Kidney epithelial cell (primary cell): ENCODE measurements at places on chromosomes 3 and 15.

GRCh38 chr15:83612226-83612625 is 41.7 kb upstream of the ADAMTSL3 start:
- DNase-seq = no peak

GRCh38 chr15:67976506-67977073 is 77.5 kb upstream of the PIAS1 start:
- DNase-seq = no peak

DNA sequence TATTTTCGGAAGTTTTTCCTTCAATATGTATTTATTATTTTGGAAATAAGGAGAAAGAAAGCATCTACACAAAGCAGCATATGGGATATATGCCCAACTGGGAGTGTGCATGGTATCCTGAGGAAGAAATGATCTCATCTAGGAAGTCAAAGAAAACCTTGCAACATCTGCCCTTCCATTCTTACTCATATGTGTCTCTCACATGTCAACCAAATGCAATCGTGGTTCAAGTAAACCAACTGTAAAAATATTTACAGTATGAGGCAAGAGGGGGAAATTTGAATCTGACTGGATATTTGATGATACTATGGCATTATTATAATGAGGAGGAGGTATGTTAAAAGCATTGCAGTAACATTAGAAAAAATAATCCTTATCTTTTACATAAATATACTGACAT is 3.2 kb upstream of the SCG3 start:
- no peak for DNase-seq

DNA sequence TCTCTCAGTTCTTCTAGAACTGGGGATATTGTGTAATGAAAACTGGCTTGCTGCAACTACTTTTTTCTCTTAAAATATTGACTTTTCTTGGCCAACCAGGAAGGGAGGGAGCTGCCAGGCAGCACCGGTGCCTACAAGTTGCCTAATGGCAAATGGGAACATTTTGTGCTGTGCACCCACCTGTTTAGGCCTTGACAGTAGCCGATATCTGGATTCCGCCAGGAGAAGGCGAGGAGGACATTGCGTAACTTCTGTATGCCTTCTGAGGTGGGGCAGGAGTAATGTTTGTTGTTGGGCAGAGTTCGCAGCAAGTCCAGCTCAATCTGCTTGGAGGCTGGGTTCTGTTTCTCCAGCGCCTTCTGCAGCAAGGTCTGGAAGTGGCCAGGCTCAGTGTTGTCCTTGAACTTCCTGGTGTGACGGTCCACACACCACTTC is 64.9 kb downstream of the TBC1D2B start:
- no peak for DNase-seq

DNA sequence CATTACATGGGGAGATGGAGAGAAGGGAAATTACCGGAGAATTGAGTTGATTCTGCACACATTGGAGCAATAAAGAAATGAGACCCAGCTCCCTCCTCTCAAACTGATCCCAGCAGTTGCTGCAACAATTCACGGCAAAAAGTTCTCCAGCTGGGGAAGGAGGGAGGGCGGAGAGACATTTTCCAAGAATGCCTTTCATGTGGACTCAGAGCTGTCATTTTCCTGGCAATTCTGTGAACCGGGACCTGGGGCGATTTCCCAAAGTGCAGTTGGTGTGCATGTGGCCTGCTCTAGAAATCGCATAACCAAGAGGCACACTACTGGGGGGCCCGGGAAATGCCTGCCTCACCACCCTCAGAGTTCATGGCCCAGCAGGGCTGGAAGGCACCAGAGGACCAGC is 48.7 kb upstream of the IREB2 start:
- DNase-seq = no peak

DNA sequence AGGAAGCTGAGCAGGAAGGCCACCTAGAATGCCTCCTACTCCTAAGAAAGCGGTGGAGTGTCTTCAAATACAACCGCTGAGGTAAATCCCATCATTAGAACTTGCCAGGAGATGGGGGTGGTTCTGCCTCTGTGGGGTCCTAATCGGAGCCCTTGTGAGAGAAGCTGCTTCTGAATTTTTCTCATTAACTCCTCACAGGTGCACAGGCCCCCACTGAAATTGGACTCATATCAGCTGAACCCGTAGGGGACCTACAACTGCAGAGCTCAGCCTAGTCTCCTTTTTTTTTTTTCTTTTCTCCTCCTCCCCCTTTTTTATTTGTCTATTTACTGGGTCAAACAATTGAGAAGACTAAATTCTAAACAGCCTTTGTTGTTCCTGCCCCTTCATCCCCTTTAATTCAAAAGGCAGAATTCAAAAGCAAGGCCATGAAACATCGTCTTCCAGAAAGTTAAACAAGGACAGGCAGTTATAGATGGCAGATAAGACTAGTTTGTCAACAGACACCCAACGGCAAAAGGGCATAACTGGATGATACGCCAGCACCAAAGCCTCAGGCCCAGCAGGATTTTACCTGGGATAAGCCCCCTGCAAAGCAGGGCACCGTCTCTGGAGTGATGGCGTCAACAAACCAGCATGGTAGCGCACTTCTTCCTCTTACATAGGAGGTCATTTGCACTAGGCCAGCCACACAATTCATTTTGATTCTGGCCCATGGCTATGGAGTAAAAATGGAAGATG is 213.7 kb upstream of the HES1 start:
- DNase-seq = no peak

GRCh38 chr15:63602595-63602994 is 5.4 kb downstream of the FBXL22 start:
- DNase-seq = no peak

DNA sequence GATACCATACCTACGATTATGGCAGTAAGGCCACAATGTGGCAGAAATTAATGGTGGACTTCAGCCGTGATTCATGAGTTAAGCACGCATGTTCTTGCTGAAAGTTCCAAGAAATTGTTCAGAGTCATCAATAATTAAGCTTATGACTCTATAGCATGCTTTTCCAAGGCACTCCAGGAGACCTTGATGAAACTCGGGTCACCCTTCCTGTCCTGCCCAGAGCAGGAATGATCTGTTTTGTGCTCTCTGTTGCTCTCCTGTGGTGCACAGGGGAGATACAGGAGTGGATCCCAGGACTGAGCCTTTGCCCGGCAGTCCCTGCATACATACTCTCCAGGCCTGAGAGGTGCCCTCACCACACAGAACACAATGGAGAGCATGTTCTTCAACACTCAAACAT is 141.6 kb upstream of the SLC2A2 start:
- no peak for DNase-seq

- no peak for DNase-seq
Observed at GRCh38 chr3:105323274-105323599, 43.5 kb upstream of the ALCAM start.

- DNase-seq = no peak
Observed at GRCh38 chr3:172239218-172239790, 199.9 kb downstream of the FNDC3B start.

DNA sequence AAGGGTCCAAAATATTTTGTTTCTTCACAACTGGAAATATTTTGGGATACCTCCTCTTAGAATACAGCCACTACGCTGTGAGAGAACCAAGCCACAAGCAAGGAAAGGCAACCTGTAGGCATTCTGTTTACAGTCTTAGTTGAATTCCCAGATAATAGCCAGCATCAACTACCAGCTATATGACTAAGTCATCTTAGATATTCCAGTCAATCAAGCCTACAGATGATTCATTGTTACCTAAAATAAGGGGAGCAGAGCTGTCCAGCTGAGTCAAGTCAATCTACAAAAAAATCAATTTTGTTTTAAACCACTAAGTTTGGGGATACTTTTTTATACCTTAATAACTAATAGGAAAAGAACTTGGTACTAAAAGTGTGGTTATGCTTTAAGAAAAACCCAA is 526.4 kb upstream of the DPPA4 start:
- DNase-seq = no peak

DNA sequence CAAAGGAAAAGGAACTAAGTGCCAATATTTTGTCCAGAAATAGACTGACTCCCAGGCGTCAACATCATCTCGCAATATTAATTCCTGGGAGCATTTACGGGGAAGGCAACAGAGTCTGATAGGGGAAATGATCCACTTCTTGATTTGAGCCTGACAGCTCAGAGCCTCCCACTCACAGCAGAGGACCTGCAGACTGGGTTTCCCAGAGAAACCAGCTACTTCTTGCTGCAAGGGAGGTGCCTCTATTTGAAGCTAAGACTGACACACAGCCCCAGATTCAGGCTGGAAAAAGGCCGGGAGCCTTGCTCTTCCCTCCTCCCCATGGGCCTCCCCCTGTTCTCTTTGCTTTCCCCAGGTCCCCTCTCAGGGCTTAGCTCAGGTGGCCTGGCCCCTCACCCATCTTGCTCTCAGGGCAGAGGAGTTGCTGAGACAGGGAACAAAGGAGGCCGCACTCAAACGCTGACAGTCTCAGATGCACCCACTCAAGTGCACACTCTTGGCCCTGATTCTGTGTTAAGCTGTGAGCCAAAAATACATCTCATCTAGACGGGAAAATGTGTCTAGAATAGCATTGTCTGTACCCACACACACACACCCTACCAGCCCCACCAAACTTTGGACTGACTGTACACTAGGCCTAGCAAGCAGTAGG is 49.8 kb upstream of the DCLK3 start:
- no peak for DNase-seq

DNA sequence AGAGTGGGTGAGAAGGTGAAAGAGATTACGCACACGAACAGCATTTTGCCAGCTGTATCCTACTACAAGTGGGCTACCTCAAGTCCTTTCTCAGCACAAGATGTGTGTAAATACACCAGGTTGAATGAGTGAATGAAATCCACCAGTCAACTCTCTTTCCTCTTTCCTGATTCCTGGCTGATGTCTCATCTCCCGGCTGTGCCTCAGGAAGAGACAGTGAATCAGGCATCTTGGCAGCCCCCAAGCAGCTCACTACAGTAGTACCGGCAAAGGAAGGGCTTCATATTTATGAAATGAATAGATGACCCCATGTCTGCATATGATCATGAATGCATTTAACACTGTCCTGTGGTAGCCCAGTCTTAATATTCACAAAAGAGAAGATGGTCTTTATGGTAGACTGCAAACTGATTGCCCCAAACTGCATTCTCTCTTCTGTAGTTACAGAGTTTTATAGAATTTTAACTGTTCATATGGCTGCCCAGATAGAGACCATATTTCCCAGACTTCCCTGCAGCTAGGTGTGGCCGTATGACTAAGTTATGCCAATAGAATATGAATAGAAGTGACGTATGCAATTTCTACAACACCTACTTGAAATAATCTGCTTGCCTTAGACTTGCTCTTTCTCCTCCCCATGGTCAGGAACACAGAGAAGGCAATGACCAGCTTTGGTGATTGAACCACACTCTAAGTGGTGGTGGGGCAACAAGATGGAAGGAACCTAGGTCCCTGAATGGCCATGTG is 22.7 kb downstream of the MGLL start:
- peak; percentile 72 for DNase-seq

DNA sequence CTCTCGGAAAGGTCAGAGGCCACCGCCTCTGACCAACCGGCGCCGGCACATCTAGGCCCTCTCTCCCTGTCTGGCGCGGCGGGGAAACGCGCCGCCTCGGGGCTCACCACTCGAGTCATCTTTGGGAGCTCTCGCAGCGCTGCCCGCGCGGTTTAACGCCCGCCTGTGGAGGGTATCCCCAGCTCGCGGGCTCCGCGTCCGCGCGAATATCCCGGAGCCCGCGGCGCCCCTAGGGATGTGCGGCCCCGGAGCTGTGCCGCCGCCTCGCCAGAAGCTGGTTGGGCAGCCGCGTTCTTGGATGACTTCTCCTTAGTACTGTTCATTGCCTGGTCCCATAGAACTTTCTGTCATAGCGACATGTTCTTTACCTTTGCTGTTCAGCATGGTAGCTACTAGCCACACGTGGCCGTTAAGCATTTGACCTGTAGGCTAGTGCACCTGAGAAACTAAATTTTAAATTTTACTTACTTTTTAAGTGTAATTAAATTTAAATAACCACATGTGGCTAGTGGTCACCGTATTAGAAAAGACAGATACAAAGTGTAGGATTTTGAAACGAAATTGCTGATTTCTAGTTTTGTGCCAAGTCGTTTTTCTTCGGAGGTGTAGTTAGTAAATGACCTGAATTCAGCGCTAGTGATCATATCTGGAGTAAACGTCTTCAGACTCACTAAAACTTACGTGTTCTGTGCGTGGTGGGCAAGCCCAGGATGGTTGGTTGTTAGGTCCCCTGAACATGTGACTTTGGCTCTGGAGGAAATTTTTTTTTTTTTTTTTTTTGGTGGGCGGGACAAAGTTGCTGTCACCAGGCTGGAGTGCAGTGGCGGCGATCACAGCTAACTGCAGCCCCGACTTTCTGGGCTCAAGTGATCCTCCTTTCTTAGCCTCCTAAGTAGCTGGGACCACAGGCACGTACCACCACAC is 835 bp downstream of the ARIH2 start:
- DNase-seq = peak; percentile 16

- no peak for DNase-seq
Observed at GRCh38 chr15:46918462-46919140, 798.7 kb upstream of the SEMA6D start.

DNA sequence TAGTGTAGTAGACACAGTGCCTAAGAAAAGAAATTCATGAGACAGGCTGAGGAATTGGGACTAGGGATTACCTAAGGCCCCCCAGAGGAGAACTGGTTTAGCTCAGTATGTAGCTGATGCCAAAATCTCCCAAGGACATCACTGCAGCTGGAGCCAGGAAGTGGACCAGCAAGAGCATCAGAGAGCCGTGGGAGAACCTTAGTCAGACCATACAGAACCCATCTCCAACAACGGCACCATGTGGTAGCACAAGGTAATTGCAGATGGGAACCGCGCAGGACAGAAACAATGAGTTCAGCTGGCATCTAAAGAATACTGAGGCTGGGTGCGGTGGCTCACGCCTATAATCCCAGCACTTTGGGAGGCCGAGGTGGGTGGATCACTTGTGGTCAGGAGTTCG is 81.7 kb downstream of the WNT5A start:
- no peak for DNase-seq

DNA sequence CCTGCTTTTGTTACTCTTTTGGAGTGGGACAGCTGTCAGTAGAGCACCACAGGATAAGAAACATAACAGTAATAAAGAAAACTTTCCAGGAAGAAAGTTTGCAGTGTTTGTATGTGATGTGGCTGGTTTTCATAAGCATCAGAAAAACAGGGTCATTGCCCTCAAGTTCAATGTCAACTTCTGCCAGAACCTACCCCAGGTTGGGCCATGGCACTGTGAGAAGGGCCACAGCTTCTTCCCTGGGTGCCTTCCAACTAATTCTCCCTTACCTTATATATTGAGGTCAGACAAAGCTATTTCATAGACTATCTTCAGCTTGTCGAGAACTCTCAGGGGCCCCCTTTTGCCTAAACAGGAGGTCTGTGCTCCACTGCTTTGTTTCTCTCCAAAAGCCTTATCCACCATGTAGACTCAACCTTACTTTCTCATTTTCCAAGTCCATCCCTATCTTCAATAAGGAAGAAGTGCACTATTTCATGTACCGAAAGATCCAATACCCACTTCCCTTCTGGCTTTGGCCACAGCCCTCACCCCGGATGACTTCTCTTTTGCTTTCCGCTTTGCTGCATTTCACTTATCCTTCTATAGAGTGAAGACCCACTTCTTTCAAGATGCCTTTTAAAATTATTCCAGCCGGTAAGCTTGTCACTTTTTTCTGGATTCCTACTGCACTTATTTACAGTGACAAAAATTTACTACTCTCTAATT is 38.2 kb upstream of the PLCL2 start:
- no peak for DNase-seq

GRCh38 chr3:23547905-23548650 is 257.7 kb upstream of the UBE2E1 start:
- DNase-seq = no peak

GRCh38 chr3:27591312-27592210 is 107.4 kb upstream of the SLC4A7 start:
- DNase-seq = no peak

- no peak for DNase-seq
Observed at GRCh38 chr3:78762121-78762520, 1005.7 kb downstream of the ROBO1 start.

- DNase-seq = no peak
Observed at GRCh38 chr15:30929064-30929669, 25.5 kb downstream of the FAN1 start.
